ENCODE measurements at places on chromosomes 16 and 17.

DNA sequence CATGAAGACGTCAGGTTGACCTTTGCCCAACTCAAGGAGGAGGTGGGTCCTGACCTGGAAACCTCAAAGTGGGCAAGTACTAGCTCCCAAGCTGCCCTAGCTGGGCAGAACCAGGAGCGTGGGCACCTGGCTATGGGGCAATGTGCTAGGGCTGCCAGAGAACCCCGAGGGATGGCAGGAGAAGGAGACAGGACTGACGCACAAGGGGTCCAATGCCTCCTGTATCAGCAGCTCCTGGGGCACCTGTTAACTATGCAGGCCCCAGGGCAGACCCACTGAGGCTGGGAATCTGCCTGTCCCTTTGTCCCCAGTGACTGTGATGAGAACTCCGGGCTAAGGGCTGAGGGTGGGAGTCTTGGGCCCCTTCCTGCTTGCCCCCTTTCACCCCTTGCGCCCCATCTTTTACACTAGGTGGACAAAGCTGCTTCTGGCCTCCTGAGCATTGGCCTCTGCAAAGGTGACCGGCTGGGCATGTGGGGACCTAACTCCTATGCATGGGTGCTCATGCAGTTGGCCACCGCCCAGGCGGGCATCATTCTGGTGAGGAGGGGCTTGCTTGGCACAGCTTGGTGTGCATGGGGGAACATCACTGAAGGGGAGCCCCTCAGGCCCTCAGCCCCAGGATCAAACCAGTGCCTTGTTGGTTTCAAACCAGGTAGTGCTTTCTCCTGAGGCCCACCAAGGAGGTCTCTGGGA, 7.7 kb downstream of the CHAD start:
- DNase-seq, result no peak

DNA sequence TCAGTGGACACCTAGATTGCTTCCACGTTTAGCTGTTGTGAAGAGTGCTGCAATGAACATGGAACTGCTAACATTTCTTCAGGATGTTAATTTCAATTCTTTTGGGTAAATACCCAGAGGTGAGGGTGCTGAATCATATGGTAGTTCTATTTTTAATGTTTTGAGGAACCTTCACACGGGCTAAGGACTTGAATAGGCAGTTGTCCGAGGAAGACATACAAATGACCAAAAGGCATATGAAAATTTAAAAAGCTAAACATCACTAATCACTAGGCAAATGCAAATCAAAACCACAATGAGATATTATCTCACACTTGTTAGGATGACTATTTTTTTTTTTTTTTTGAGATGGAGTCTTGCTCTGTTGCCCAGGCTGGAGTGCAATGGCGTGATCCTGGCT, 173.3 kb downstream of the PRKCB start:
- DNase-seq, result no peak

GRCh38 chr17:39174920-39175694, 9.1 kb upstream of the ARL5C start:
- peak; percentile 71 for DNase-seq

GRCh38 chr17:72571813-72572396, 451.1 kb downstream of the SOX9 start:
- no peak for DNase-seq

DNA sequence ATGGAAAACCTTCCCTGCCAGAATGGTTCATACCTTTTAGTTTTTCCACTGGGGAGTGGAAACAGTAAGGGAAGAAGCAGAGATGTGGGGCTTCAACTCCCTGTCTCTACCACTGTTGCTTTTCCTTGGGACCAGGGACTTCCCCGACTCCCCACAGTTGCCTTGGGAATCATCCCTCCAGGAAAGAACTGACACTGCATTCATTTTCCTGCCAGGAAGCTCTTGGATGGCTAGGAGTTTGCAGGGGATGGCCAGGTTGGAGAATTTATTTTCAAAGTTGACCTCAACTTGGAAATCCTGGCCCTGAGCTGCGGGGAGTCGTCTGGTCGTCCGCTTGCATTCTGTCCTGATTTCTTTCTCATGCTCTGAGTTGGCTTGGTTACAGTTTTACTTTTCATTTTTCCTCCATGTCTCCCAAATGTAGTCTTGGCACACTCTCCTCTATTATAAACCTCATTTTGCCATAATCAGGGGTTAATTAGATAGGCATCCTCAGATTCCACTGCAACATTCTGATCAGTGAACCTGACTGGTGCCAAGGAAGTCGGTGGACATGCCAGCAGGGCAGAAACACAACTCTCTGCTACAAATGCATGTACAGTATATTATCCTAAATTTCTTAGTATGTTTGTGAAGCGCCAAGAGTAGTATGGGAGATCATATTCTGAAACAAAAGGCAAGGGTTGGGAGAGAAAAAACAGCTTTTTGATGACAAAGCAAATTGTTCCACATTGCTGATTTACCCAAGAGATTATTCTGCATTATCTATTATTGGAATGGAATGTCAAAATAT, 220.5 kb upstream of the XYLT1 start:
- DNase-seq, result no peak

DNA sequence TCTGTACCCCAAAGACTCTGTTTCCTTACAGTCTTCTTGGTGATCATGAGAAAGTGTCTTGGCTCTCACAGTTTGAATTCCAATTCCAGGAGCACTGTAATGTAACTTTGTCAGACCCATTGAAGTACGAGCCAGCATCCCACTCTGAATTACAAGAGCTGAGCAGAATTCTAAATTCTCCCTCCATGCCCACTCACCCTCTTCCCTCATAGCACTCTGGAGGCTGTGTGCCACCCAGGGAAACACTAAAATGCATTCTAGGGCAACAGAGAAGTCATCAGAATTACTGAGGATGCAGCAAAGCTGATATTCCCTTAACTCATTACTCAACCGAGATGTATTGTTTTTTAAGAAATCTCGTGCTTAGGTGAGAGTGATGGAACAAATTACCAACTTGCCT, 154.1 kb downstream of the SHISA9 start:
- no peak for DNase-seq

All from activated CD4-positive, alpha-beta T cell treated with anti-CD3 and anti-CD28 coated beads, Interleukin-10, Interleukin-2, amounts not matched to agents 100 ng/mL and 50 ng/mL, durations not matched to agents 16 hours and 8 hours (primary cell).